Cardiac fibroblast (primary cell): ENCODE measurements at places on chromosomes 5 and 9.
A peak's percentile ranks its signal among the peaks of the same experiment; 100 is the strongest.

GRCh38 chr9:110156902-110157301, 51.1 kb downstream of the C9orf152 start:
- peak; percentile 78 for DNase-seq

GRCh38 chr5:53601570-53601969, 41.1 kb downstream of the NDUFS4 start:
- peak; percentile 91 for DNase-seq

DNA sequence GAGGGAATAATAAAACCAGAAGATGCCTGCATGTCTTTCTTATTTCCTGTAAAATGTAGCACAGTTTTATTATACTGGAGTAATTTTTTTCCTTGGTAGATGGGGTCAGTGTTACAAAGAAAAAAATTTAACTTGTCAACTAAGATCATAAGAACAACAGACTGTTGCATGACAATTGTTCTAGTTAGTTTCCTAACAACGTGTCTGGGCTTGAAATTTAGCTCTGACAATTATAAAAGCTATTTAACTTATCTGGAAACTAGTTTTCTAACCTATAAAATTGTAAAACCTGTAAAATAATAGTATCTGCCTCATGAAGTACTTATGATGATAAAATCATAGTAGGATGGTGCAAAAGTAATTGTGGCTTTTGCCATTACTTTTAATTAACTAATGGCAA, 4.9 kb downstream of the SHOC1 start:
- DNase-seq: no peak

GRCh38 chr5:15425766-15426165, 74.2 kb upstream of the FBXL7 start:
- peak; percentile 0 for DNase-seq

GRCh38 chr9:84103651-84104377, 123.2 kb downstream of the RMI1 start:
- DNase-seq: no peak

DNA sequence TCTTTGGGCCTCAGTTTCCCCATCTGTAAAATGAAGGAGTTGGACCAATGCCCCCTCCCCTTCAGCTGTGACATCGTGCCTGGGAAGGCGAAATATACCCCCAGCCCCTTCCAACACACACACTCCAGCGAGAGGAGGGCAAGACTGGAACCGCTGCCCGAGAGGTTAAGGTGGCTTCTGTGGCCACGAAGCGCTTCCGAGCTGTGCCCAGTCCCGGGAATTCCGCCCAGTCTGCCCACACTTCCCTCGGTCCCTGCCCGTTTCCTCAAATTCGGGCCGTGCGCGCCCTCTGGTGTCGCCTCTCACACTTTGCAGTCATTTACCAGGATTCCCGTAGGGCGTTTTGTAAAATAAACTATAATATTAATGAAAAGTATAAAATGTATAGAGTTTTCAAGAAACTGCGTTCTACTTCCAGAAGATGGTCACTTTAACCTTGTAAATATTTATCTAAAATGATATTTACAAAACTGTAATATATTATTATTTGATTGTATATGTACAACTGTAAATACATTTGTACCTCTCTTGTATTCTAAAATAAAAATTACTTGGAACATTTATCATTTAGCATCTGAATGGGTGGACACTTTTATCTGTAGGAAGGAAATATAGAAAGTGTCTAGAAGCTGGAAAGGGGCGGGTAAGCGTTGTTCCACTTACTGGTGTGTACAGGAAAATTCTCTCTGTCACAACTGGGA, 11.0 kb upstream of the EXOSC2 start:
- DNase-seq: peak; percentile 81

GRCh38 chr9:123368536-123369153, 12.6 kb downstream of the CRB2 start:
- DNase-seq: no peak

DNA sequence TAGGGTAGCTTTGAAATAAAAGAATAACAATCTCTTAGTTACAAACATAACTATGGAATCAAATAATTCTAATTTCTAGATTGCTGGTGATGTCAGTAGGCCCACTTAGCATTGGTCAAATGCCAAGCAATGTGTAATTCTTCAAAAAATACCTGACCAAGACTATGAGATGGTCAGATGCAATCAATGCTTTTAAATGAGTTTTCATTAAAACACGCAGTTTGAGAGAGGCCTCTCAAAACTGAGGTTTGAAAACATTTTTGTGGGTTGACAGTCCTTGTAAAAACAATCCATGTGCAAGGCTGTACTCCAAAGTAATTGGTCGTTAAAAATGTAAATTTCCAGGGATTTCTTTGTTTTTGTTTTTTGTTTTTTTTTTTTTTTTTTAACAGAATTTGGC, 1.2 kb upstream of the RLN2 start:
- no peak for DNase-seq

- DNase-seq: no peak
Observed at GRCh38 chr5:151097820-151098767, 17.3 kb upstream of the TNIP1 start.
